ENCODE measurements at places on chromosomes 2 and 18.

DNA sequence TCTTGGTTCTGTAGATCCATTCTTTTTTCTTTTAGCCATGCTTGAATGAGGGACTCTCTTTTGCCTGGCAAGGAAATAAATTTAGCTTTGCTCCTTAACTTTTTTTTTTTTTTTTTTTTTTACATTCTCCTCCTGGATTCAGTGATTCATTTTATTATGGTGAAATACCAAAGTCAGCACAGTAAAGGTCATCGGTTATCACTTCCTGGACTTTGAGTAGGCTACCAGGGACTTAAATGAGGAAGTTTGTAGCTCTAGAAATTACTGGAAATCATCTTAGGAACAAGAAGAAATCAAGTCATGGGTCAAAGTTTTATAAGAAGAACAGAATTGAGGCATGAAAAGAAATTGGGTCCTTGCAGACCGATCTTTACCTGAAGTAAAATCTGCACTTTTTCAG is 75.0 kb downstream of the SOCS6 start:
- no peak for DNase-seq

GRCh38 chr2:241461693-241462677 is 46.4 kb downstream of the STK25 start:
- no peak for DNase-seq

GRCh38 chr18:59846814-59847490 is 52.8 kb upstream of the PMAIP1 start:
- DNase-seq: no peak

GRCh38 chr2:120510751-120511395 is 164.9 kb downstream of the INHBB start:
- DNase-seq: no peak

DNA sequence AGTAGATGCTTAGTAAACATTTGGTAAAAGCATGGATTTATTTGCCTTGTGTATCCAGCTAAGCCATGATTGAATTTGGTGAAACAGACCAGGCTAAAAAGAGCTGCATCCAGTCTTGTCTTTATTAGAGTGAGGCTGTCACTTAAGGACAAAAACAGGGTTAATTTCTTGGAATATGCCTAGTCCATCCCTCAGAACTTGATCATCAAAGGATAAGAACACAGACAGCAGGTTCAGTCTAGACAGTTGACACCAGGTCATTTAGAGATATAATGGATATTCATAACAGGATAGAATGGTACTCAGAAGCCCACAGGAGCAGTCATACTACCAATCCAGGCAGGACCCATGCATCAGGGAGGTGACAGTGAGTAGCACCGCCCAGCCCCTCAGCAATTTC is 434.9 kb upstream of the ST6GAL2 start:
- DNase-seq: no peak

GRCh38 chr2:69589973-69590652 is 53.4 kb downstream of the AAK1 start:
- no peak for DNase-seq

DNA sequence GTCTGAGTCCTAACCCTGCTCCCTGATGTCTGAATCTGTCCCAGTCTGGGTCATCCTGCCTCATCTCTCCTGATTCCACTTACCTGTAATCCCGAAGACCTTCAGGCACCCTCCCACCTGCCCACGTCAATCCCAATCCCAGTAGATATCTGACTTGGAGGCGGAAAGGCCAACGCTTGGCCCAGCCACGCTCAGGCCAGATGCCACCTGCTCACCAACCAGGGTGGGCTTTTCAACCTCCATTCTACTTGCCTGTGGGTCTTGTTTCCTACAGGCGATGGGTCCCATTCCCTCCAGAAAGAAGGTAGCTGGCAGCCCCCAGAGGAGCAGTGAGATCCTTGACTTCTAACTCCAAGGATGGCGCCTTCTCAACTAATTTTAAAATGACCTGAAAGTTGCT is 59.7 kb downstream of the INPP5D start:
- DNase-seq: no peak

DNA sequence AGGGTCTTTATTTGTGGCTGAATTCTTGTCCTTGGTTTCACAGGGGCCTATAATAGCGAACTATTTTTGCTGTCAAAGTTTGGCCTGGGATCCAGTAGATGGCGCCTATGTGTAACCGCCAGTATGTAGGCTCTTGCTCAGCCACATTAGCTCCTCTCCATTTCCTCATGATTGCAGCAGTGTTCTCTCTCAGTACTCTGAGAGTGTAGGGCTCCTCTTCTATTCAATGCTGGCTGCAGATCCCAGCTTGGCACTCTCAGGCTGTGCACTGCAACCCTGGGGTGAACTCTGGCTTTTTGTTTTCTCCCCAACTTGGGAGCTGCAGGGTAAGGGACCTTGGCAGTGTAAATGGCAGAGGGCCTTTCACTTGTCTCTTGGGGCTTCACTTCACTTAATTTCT is 344.6 kb upstream of the CHAC2 start:
- DNase-seq: no peak

DNA sequence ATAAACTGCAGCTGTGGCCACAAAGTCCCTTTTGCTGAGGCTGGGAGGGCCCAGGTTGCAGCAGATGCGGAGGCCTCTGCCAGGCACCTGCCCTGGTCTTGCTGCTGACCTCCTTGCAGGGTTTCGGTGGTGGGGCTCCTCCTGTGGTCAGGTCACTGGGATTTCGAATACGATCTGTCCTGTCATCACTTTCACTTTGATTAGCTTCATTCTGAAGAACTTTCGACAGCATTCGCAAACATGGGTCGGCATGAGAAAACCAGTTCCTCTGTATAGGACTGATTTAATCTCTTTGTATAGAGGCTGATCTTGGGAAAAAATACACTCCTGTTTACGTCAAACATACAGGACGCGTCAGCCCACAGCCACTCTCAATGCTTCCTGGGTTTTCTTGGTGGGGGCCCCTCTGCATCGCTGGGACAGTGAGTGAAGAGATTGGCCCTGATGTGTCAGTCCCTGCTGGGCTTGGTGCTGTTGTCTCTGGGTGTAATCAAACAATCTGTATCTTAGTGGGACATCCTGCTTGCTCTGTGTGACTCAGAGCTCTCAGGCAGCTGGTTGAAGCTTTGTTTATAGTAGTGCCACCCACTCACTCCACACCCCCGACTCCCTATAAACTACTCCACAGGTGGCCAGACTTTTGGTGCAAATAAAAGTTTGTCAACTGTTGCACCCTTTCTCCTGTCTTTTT is 209.4 kb upstream of the CXCR4 start:
- DNase-seq: no peak

GRCh38 chr2:149400997-149401396 is 70.6 kb downstream of the LYPD6 start:
- no peak for DNase-seq

DNA sequence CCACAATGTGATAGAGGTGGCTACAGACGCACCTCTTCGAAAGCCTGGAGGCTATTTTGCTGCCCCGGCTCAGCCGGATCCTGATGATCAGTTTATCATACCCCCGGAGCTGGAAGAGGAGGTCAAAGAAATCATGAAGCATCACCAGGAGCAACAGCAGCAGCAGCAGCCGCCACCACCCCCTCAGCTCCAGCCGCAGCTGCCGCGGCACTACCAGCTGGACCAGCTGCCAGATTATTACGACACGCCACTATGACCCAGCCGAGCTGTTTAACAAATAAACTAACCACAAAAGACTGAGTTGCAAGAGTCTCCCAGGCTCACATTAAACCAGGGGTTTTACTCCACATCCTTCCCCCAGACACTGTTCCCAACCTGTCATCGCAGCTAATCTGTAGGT is 263.8 kb downstream of the PHLPP1 start:
- DNase-seq: no peak

- no peak for DNase-seq
These were observed 9.2 kb downstream of the SLC39A10 start for GRCh38 chr2:195666113-195666712.

DNA sequence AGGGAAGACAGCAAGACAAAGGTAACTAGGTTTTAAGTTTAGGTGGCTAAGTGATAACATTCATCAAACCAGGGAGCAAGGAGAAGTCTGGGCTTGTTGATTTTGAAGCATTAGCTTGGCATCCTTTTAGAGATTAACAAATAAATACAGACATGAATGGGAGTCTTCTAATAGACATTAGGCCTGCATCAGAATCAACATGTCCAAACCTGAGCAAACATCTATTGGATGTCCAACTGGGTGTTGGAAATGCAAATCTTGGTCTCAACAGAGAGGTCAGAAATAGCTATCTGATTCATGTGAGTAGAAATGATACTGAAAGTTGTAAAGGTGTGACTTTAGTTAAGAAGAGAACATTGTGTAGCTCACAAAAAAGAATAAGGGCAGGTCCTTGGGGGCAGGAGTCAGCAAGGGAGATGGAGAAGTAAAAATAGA is 85.5 kb upstream of the RND3 start:
- no peak for DNase-seq

DNA sequence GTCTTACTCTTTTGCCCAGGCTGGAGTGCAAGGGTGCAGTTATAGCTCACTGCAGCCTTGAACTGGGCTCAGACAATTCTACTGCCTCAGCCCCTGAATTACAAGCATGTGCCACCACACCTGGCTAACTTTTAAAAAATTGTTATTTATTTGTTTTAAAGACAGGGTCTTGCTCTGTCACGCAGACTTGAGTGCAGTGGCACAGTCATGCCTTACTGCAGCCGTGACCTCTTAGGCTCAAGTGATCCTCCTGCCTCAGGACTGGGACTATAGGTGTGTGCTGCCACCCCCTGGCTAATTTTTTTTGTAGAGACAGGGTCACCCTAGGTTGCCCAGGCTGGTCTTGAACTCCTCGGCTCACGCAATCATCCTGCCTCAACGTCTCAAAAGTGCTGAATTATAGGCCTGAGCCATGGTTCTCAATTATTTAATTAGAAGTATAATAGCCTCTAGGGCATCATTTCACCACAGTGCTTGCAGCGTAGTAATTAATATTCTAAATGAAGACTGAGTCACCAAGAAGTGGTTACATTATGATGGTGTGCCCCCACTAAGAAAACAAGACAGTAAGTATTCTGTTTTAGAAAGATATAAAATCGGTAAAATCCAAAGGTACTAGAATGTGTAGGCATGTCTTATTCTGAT is 69.6 kb downstream of the EML4 start:
- no peak for DNase-seq

GRCh38 chr2:69742322-69742952 is 503 bp downstream of the ANXA4 start:
- DNase-seq: no peak

DNA sequence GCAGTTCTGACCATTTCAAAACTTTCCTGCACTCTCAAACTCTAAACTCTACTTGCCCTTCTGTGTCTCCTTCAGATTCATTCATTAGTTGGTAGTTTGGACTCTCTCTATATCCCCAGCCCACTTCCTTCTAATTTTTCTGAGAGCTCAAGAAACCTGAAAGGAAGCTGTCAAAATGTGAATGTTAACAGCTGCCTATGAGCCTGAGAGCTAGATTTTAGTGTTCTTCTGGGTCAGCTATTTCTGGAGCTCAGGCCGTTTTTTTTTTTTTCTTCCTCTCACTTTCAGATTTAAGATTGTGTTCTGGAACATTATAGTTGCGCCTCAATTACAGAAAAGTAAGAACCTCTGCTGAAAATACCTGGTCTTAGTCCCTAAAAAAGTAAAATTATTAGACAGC is 73.1 kb downstream of the RTN4 start:
- no peak for DNase-seq

DNA sequence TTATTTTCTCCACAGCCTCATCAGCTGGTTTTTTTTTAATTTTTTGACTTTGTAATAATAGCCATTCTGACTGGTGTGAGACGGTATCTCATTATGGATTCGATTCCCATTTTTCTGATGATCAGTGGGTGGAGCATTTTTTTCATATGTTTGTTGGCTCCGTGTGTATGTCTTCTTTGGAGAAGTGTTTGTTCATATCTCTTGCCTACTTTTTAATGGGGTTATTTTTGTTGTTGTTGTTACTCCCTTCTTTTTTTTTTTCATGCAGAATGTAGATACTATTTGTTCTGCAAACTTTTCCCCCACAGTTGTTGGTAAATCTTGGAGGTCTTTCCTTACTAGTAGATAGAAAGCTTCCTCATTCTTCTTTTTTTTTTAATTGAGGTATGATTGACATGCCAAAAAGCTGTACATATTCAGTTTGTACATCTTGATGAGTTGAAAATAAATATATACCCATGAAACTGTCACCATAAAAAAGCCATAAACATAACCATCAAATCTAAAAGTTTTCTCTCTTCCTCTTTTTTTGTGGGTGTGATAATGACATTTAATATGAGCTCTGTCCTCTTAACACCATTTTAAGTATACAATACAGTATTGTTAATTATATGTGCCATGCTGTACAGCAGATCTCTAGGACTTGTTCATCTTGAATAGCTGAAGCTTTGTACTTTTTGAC is 21.8 kb upstream of the NT5DC4 start:
- DNase-seq: no peak

DNA sequence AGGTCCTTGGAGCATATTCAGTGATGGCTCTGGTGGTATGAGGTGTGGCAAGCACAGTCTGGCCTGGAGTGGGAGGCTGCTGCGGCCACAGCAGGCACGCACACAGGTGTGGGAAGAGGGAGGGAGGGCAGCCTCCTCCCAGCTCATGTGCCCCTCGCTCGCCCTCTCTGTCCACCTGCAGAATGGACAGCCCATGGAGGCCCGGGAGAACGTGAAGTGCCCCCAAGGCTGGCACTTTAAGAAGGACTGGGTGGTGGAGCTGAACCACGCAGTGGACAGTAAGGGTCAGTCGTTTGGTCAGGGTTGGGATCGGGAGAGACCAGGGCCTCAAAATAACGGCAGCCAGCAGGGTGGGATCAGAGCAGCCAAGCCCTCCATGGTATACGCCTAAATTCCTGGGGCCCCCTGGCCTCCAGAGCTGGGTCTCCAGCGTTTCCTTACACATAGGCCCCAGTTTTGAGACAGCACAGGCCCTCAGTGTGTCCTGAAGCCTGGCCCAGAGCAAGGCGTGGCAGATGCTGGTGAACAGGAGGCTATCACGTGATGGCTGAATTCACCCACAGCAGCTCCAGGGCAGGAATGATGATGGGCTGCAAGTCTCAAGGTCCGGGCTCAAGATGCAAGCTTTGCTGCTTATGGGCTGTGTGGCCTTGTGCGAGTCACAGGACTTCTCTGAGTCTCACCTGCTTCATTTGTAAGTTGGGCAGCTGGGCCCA is 47.9 kb downstream of the FER1L5 start:
- no peak for DNase-seq

DNA sequence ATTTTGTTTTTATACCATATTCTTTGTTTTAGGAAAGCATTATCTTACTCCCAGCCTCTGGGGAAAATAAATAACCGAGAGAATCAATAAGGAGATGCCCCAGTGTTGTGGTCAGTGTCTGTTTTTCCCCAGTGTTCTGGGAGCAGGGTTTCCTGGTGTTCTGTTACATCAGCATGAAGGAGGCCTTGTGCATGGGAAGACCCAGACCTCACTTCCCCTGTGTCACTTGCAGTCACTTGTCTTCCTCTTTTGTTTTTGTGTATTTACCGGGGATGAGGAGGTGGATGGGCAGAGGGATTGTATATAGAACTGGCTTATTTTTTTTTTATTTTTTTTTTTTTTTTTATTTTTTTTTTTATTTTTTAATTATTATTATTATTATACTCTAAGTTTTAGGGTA is 45.0 kb upstream of the MGAT5 start:
- no peak for DNase-seq

DNA sequence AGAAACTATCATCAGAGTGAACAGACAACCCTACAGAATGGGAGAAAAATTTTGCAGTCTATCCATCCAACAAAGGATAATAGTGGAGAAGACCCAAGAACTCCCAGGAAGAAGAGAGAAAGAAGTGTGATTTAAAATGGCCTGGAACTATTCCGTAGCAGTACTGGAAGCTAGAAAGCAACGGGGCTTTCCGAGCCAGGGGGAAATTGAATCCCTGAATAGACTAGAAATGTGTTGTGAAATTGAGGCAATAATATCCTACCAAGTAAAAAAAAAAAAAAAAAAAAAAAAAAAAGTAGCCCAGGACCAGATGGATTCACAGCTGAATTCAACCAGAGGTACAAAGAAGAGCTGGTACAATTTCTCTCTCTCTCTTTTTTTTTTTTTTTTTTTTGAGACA is 69.3 kb downstream of the FARP2 start:
- no peak for DNase-seq
